ENCODE measurements at places on chromosomes 6 and 20.

- DNase-seq = no peak
Observed at GRCh38 chr6:85081102-85081501, 316.7 kb upstream of the TBX18 start.

DNA sequence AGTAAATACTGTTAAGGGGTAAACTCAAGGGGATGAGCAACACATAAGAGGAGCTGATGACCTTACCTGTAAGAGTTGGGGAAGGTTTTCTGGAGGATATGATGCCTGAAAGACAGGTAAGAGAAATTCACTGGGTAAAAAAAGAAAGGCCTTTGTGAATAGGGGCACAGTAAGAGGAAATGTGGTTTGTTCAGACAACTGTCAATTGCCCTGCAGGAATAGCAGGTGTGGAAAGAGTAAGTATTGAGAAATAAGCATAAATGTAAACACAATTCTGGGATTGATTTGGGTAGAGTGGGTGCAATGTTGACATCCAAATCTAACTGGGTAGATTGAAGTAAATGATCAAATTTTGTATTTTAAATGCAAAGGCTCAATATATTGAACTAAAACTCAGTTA is 670.0 kb downstream of the DHX35 start:
- DNase-seq = no peak

GRCh38 chr6:106145741-106146227 is 59.6 kb downstream of the PRDM1 start:
- no peak for DNase-seq

GRCh38 chr6:81328700-81329099 is 423.8 kb downstream of the TENT5A start:
- DNase-seq = no peak

DNA sequence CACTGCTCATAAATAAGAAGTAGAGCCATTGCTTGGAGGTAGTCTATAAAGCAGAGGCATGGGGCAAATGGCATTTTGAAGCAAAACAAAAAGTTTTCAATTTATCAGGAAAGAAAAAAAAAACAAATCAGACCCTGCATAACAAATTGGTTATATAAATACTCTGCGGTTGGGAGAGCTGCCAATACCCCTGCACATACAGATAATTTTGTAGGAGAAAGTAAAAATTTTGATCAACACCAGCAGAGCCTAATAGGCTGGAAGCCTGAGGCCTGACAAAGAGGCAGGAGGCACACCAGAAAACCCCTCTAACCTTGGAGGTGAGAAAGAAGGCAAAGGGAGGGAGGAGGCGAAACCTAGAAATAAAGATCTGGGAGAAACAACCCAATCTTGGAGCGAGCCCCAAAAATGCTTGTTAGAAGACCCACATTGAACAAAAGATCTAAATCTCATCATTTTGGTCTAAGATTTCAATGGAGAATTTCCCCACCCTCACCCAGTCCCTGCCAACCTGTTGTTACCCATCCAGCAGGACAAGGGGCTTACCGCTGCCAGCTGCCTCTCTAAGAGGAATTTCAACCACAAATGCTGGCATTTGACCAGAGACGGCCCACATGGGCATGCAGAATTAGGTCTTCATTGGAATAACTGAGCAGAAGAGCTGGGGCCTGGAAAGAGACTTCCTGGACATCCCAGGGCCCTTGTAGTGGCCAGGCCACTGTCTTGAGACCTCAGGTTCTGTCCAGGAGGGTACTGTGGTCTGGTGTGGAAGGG is 28.4 kb downstream of the FOXA2 start:
- no peak for DNase-seq

- no peak for DNase-seq
Observed at GRCh38 chr20:35972462-35972861, 4.1 kb downstream of the CNBD2 start.

DNA sequence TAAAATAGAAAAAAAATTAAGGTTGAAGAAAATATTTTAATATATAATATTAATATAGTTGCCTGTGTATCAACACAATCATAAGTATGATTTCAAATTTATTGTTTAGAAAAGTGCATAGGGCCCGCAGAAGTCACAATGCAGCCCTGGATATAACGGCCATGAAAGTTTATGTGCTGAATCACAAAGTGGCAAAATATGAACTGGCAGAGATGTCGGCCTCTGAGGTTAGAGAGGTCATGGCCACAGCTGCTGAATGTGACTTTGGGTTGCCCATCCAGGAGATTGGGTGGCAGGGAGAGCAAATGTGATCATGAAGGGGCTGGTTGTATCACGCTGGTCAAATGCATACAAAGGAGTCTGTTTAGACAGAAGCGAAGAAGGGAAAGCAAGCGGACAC is 35.7 kb downstream of the COL11A2 start:
- no peak for DNase-seq

DNA sequence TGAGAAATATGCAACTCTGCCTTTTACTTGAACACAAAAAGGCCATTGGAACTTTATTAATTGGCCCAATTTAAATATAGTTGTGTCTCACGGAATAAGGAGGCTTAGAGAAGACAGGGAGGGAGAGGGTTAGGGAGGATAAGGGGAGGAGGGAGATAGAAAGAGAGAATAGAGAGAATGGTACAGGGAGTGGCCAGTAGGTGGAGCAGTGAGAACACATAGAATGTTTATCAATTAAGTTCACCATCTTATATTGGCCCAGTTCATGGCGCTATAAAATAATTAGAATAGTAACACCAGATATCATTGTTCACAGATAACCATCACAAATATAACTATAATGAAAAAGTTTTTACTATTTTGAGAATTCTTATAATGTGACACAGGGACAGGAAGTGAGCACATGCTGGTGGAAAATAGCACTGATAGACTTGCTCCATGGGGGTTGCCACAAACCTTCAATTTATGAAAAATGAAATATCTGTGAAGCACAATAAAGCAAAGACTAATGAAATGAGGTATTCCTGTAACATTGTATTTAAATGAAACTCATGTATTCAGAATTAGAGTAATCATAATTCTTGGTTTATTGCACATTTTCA is 374.1 kb upstream of the MANEA start:
- peak; percentile 19 for DNase-seq

DNA sequence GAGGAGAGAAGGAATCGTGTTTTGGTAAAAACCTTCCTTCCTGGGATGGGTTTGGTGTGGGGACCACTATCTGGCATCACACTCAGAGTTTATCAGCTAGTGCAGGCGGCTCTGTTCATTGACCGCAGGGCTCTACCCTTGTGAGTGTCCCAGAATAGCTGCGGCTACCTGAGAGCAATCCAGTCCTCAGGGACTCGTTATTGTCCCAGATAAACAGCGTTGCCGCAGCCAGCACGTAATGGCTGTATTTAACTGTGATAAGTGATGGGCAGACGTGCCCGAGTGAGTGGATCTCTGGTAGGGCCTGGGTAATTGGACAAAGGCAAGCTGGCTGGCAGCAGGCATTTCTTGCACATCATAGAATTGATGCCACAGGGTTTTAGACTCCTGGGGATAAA is 163.3 kb downstream of the SOBP start:
- DNase-seq = no peak

DNA sequence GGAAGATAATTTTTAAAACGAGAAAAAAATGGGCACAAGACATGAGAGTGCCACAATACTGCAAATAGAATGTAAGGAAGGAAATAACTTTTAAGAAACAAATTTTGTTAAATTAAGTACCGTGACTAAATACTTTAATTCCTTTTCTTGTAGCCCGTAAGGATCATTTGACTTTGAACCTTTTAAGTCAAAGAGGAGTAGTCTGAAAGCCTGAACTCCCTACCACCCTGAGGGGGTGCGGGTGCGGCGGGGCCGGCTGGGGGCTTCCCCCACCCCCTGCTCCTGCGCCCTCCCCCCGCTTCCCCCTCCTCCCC is 231 bp upstream of the PHACTR2 start:
- DNase-seq = no peak
